HepG2 (cell line): ENCODE measurements at places on chromosomes 16 and 17. TPM values are rescaled to one million over a fixed set of nuclear protein-coding genes. Genes with fewer than 3 reads are reported as not detected.

The SPAG7 gene
- total RNA-seq: 59.0 and 74.8 TPM in 2 replicates

The KRT33B gene
- not detected in 2 replicates for total RNA-seq

The PIK3R5 gene
- not detected in 2 replicates for total RNA-seq

The CSH1 gene
- total RNA-seq: not detected in 2 replicates

DNA sequence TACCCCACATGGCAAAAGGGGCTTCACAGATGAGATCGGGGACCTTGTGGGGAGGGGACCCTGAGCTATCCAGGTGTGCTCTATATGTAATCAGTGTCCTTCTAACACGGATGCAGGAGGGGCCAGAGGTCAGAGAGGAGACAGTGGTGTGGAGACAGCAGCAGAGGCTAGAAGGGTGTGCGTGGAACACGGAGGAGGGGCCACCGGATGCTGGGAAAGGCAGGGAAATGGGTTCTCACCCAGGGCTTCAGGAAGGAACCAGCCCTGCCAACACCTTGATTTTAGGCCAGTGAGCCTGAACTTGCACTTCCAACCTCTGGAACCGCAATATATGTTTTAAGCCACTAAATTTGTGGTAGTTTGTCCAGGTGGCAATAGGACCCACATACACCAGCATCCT is 4.6 kb upstream of the SLC38A8 start:
- no peak for DNase-seq

GRCh38 chr16:17070882-17071592 is 399.7 kb downstream of the XYLT1 start:
- no peak for DNase-seq

- DNase-seq: no peak
Observed at GRCh38 chr16:49441366-49441780, 67.8 kb downstream of the C16orf78 start.

DNA sequence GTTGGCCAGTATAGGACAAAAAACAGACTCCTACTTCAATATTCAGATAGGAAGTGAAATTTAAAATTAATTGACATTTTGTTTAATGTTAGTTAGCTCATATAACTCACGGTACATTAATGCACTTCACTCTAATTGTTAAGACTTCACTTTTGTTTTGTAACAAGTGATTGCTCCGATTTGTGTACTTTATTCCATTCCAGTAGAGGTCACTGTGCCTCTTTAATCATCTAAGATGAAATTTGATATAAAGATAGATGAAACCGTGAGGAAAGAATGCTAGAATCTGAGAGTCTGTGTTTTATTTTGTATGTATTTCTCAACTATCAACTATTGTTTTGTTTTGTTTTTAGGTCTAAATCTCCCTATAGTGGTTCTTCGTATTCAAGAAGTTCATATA is 29.0 kb downstream of the RBBP6 start:
- DNase-seq: no peak

GRCh38 chr17:45288825-45289224 is 26.9 kb upstream of the SPATA32 start:
- no peak for DNase-seq

- no peak for DNase-seq
Observed at GRCh38 chr16:86977076-86977676, 340.0 kb downstream of the C16orf95 start.

DNA sequence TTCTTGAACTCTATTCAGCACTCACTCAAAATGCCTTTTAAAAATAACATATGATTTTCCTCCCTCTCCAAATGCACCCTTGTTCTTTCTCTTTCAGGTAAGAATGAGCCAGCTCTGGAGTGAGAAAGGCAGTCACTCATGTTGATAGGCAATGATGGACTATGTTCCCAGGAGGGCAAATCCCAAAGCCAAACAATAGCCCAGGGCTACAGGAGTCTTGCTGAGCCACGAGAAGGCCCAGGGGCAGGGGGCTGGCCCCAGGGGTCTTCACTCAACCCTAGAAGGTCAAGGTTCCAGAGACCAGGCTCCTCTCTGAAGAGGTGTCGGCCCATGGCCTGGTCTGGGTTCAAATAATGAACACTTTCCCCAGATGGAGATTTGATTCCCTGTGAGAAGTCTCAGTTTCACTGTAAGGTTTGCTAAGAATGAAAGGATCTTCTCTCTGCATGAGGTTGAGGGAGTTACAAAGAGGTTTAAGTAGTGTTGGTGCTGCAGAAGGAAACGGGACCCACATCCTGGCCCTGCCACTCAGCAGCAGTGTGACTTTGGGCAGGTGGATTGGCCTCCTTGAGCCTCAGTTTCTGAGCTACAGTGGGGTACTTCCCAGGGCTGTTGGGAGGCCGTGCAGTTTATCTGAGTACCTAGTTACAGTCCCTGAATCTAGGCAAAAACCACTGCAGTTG is 49.0 kb downstream of the RTN4RL1 start:
- peak; percentile 53 for DNase-seq

DNA sequence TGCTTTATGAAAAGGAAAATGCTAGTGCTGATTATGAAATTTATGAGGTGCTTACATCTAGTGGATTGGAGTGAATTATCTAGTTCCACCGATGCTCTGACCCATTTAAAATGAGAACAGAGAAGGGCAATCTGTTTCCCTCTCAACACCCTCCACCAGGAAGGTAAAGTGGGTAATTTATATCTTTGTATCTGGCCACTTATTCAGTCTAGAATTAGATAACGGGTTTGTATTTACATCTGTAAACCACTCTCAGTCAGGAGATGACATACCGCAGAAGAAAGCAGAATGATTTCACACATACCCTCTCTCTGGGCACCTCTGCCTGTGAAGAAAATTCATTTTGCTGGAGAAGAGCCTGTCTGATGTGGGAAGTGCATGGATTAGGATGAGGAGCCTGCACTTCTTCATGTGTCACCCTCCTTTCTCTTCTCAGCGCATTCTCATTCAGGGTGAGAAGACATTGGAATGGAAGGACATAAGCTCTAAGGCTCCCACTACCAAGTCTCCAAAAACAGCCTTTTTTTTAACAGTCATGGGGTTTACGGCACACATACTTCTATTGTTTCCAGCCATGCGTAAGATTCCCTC is 646.7 kb upstream of the SALL1 start:
- no peak for DNase-seq

DNA sequence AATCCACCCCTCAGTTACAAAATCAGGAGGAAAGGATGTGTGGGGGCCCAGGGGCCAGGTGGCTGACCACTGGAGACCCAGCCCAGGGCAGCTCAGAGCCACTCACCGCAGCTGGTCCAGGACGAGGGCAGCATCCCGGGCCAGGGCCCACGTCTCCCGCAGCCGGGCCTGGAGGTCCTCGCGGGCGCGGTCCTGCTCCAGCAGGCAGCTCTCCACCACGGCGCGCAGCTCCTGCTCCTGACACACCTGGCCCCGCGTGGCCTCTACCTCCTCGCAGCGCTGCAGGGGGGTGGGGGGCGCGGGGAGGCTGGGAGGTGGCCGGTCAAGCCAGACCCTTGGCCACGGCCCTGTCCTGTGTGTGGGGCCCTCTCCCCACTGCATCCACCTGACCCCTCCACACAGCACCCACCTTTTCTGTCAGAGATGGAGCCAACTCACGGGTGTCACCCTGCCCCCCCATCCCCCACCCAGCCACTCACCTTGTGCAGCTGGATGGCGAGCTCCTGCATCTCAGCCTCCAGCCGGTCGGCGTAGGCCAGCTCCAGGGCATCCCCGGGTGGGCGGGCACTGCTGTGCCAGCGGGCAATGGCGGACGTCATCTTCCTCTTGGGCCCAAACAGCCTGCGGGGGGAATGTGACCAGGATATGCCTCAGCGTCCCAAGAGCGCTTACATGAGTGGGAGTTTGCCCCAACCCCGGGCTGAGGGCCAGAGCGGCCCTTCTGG is 5.1 kb downstream of the NUDT16L1 start:
- no peak for DNase-seq

- DNase-seq: no peak
Observed at GRCh38 chr17:40454613-40454995, 11.4 kb downstream of the IGFBP4 start.

- DNase-seq: no peak
Observed at GRCh38 chr16:85898521-85899442, at the start of gene IRF8. Gene IRF8, plus strand, starts transcription at chr16:85899162. Its CDS starts 3,854 bp downstream, at chr16:85903016.

DNA sequence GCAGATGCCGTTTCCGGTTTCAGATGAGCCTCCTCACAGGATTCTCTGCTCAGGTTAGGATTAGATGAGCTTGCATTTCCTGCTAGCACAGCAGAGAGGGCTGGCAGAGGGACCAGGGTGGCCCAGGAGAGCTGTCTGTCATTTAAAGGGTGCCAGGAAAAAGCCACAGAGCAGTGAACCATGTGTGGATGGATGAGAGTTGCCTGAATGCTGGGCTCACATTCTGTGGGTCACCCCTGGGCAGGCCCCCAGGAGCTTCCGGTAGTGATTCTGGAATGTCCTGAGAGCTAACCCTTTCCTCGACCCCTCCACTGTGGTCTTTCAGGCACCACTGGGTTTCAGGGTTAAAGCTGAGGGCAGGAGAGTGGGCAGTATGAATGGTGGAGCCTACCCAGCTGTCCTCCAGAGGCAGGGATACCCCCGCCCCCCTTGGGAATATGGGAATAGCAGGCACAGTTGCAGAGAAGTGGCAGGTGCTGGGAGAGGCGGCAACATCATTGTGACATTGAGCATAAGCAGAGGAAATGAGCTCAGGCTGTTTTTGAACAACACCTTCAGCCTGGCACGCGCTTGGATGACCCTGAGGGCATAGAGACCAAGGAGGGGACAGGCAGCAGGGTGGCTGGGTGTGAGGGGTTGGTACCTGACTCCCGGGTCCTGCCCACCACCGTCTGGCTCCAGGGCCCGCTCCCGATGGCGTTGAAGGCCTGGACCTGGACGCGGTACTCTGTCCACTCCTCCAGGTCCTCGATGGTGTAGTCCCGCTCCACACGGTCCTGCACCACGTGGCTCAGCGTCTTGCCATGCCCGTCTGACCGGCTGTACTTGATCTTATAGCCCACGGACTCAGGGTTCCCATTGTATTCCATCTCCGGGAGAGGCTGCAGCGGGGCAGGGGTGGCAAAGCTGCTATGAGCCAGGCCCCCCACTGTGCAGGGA is 83.0 kb upstream of the CDC42EP4 start:
- DNase-seq: no peak

- DNase-seq: peak; percentile 75
Observed at GRCh38 chr17:933312-934073, 46.1 kb downstream of the NXN start.

- DNase-seq: no peak
Observed at GRCh38 chr17:49989518-49989880, 5.5 kb downstream of the DLX3 start.

GRCh38 chr17:76484228-76484725 is 16.9 kb downstream of the AANAT start:
- DNase-seq: no peak

GRCh38 chr16:30004811-30005242 is 6.0 kb downstream of the DOC2A start:
- no peak for DNase-seq

GRCh38 chr16:88780142-88781062 is 4.6 kb downstream of the PIEZO1 start:
- DNase-seq: no peak

- peak; percentile 97 for DNase-seq
Observed at GRCh38 chr17:43449470-43450248, 34.1 kb upstream of the DHX8 start.

DNA sequence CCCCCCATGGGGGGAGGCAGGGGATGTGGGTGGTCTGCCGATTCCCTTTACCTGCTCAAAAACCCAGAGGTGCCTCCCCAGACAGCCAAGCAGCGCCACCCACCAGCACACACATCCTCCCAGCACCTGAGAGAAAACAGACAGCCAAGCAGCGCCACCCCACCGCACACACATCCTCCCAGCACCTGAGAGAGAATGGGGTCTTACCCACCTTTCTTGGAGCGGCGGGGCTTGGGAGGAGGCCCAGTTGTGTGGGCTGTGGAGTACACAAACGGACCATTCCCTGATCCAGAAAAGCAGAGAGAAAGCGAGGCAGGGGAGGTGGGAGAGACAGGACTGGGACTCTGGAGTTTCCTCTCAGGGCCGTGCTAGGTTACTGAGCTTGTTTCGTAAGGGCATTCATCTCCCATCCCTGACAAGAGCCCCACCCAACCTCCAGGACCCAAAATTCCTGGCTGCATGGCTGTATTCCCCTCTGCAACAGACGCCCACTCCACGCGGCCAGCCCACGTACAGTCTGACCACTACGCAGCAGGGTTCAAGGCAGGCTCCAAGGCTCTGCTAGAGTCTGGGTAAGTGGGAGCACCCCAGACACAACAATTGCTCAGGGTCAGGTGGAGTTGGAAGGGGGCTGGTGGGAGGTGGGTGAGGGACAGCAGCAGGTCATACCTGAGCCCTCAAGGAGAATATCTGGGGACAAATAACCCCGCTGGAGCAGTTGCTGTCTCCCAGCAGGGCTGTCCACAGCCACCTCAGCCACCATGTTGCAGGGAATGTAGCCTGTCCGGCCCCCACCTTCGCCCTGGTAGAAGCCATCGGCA is 22.3 kb downstream of the TSPOAP1 start:
- no peak for DNase-seq

GRCh38 chr16:81449241-81449640 is 4.6 kb downstream of the CMIP start:
- DNase-seq: no peak

GRCh38 chr17:7781429-7781828 is 52.6 kb upstream of the KDM6B start:
- DNase-seq: peak; percentile 15

- DNase-seq: no peak
Observed at GRCh38 chr17:70492368-70492767, 323.0 kb downstream of the KCNJ2 start.

DNA sequence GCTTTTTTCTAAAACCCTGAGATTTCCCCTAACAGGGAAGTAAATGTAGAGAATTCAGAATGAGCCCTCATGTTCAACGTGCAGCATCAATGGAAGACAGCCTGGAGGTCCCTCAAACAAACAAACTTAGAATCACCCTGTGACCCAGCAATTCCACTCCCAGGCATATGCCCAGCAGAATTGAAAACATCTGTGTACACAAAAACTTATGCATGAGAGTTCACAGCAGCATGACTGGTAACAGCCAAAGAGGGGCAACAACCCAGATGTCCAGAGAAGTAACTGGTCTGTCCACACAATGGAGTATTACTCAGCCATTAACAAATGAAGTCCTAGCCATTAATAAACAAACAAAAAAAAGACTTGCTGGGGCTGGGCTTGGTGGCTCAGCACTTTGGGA is 252.7 kb downstream of the PARN start:
- no peak for DNase-seq

DNA sequence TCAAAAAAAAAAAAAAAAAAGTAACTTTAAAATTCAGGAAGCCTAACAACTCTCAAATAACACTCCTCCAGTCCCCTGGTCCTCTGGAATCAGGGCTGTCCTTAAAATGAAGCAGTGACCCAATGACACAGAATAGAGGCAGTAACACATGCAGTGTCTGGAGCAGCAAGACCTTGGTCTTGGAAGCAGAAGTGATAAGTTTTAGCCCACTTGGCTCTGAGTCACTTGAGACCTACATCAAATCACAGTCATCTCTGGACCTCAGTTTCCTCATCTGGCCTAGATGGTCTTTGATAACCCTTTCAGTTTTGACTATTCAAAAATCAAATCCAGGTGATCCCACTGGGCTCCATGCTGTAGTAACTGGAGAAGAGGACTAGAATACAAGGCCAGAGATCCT is 39.0 kb downstream of the LYRM1 start:
- no peak for DNase-seq

DNA sequence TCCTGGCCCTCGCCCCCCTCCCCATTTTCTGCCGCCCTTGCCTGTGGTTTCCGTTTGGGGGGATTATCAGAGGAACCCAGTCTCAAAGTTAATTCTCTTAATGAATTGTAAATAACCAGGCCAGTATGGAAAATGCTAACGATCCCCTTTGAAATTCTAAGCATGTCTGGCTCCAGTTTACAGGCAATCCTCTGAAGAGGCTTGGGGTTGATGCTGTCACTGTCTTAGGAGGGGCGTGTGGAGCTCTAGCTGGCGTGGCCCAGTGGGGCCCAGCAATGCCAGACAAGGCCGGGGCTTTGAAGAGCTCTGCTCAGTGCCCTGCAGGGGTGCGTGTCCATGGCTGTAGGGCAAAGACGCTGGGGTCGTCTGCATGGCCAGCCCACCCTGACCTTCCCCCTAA is 164.6 kb downstream of the CYLD start:
- no peak for DNase-seq
